HuH-7 (cell line): ENCODE measurements at places on chromosomes 6 and 20.

DNA sequence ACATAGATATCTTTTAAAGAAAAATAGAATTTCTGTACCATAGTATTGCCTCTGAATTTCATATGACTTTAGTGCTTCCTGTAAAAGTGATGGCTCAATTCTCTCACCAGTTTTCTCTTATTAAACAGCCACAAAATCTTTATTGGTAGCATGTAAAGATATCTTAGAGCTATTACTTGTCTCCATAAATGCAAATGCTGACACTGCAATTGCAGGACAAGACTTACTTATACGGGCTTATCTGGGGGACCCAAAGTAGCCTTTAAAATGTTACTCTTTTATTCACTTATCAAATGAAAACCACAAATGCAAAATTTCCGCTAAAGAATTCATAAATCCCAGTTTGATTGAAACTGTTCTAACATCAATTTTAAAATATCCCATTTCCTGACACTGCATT lies 287.1 kb upstream of the SPTLC3 start:
- DNase-seq: no peak

DNA sequence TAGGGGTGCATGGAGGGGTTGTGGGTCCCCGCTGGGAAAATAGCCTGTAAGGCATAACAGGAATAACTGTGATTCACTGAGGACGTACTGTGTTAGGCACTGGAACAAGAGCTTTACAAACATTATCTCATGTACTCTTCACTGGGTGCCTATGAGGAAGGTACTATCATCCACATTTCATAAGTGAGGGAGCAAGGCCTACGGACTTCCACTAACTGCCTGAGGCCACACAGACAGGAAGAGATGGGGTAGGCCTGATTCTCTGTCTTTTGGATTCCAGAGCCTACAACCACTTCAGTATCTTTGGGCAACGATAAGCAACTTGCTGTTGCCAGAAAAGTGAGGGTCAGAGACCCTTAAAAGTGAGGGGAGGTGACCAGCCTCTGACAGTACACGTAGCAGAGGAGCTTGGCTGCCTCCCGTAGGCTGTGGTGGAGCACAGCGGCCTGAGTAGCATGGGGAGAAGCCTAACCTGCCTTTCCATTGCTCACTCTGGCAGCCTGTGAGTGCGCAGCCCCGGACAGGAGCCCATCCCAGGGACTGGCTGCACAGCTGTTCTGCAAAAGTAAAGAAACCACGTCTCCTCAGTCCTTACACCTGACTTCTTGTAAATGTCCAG lies 30.4 kb downstream of the PSMB1 start:
- peak; percentile 45 for DNase-seq

GRCh38 chr20:24674921-24675605 lies 205.6 kb downstream of the SYNDIG1 start:
- no peak for DNase-seq

- no peak for DNase-seq
Measured at GRCh38 chr6:138907167-138907566, 80.9 kb downstream of the REPS1 start.

- no peak for DNase-seq
Measured at GRCh38 chr6:104428184-104428583, 431.5 kb downstream of the HACE1 start.

DNA sequence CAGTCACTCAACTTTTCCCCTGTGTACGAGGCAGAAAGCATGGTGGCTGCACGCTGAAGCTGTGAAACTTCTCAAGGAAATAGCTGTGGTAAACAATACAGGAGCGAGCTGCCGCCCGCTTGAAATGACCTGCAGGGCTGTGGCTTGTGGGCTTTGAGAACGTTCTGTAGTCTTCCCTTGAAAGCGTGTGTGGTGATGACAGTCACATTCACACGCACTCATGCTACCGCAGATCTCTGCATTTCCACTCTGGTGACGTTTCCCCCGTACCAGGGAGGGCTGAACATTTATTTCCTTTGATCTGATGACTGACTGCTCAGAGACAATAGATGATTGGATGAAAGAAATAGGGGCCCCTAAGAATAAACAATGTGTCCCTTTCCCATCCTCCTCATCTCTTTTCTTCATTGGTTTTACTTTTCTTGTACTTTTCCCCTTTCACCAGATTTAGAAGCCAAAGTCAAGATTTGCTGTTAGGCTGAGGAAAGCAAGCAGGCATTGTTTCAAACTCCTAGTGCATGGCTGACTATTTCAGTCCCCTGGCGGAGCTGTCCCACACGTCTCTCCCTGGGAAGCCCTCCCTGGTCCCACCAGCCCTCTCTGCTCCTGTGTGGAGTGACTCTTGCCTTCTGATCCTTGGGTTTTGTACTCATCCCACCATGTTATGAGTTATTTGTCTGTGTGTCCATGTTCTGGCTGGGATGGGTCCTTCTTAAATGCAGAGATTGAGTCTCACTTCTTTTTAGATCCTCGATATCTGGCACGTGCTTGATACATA lies 3.9 kb downstream of the SYTL3 start:
- DNase-seq: no peak

- no peak for DNase-seq
Measured at GRCh38 chr6:22569281-22570184, at the start of gene HDGFL1. TSS of gene HDGFL1 (plus strand) at chr6:22569566. CDS start at chr6:22569576, 10 bp downstream.

GRCh38 chr6:31558631-31559500 lies 11.5 kb downstream of the NFKBIL1 start:
- DNase-seq: no peak

DNA sequence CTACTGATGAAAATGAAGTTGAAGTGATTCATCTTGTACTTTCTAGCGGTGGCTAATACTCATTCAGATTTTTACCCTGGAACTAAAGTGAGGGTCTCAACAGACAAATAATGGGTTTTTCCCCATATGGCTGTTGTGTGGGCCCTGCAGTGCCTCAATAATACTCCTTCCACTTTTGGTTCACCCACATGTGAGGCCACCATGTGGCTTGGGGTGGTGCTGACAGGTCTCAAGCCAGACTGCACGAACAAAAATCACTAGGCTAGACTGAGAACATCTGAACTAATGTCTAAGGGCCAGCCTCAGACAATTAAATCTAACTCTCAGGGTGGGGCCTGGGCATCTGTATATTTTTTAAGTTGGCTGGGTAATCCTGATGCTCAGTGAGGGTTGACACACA lies 7.9 kb upstream of the COL12A1 start:
- no peak for DNase-seq

- no peak for DNase-seq
Measured at GRCh38 chr6:126094411-126094810, 108.1 kb downstream of the TRMT11 start.

DNA sequence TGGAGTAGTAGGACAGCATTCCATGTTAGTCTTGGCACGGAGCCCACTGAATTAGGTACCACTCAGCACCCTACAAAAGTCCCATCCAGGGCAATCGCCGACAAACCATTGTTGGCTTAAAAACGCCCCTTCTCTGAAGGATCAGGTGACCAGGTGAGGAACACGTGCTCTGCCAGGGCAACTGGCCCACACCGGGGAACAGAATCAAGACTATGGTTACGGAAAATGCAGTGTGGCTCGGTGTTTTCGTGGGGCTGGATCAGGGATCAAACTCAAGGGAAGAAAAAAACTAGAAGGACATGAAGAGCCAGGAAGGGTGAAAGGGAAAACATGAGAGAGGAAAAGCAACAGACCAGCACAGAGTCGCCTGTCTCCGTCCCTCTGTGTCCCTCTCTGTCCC lies 177.8 kb upstream of the ARID1B start:
- DNase-seq: no peak

- no peak for DNase-seq
Measured at GRCh38 chr20:51210084-51210483, 187.2 kb upstream of the KCNG1 start.

DNA sequence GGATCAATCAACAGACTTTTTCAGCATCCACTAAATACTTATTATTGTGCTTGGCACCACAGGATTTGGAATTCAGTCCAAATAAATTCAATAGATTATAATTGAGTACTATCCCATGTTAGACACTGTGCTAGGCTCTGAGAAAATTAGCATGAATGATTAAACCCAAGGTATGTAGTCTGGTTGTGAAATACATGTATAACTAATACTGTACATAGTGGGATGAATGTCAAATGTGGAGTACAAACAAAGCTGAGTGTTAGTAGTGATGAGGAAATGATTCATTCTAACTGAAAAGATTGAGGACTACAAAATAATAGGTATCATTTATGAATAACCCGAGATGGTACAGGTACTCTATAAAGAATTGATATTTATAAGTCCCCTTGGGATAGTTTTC lies 111.9 kb upstream of the FLRT3 start:
- no peak for DNase-seq

GRCh38 chr20:37880726-37881591 lies 22.0 kb upstream of the VSTM2L start:
- no peak for DNase-seq

DNA sequence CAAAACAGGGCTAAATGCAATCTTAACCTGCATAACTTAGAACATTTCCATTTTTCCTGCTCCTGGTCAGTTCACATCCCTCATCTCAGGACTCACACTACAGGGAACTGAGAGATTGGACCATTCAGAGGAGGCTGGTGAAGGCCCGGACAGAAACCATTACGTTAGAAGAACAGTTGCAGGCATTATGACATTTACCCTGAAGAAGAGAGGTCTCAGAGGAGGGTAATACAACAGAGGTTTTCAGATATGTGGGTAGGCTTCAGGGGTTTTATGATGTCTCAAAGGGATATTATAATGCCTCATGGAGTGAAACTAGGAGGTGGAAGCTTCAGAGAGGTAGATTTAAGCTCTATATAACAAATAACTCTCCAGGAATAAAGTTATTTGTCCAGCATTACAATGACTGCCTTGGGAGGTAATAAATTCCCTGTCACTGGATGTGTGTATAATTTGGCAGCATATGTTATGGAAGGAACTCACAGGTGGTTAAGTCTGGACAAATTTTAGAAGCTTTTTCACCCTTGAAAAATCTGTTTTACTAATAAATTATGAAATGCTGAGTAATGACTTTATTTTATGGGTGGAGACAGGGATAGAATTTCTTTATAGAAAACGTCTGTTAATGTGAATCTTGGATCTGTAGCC lies 36.7 kb upstream of the RIPOR2 start:
- no peak for DNase-seq

GRCh38 chr6:32622545-32623401 lies 14.4 kb upstream of the HLA-DQA1 start:
- no peak for DNase-seq

GRCh38 chr6:105757512-105758200 lies 328.5 kb upstream of the PRDM1 start:
- DNase-seq: no peak

DNA sequence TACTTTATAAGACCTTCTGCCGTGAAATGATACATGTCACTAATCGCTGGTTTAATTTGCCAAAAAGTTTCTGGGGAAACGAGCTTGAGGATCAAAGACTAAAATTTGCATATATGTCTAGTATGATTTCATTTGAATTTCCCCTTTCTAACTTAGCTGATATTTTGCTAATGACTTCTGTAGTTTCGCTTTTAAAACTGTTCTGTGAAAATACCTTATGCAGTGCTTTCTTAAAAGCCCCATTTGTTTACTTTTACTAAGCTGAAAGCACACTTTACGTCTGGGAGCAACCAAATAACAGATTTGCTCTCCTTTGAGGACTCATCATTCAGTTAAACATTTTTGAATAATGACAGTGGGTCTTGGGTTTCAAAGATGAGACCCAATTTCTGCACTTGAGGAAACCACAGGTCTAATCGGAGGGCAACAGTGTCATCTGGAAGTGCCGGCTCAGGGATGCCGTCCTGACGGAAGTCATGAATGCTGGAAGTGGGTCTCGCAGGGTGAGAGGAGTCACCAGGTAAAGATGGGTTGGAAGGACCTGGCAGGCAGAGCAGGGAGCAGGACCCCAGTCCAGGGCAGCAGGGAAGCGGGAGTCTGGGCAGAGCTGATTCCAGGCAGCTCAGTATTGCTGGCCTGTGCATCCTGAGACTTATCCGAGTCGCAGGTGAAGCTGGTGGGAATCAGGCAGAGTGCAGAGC lies 33.2 kb downstream of the PLEKHG1 start:
- DNase-seq: no peak

DNA sequence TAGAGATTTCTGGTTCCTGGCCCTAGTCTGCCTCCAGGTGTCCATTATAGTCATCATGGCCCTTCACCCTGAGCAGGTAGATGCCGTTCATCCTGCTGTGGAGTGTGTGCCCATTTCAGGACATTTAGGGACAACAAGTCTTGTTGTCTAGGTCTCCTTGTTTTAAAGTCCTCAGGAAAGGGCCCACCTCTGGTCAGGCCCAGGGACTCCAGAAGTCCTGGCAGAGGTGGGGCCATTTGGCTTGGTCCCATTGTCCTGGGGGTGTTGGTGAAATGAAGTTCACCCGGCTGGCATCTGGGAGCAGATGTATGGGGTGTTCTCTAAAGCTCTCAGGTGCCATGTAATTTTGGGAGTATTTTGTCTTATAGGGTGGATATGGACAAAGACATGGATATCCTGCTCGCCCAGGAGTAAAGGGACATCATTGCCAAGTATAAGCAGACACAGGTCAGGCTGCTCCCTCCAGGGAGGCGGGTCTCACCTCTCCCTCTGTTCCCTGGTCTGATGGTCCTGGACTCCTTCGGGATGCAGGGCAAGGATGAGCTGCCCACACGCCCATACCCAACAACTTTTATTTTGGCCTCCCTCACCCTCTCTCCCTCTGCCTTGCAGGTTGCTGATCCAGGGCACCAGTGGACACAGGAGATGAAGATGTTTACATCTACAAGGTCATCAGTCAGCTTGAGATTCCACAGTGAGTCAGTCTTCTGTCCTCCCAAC lies 31.7 kb upstream of the MAS1L start:
- DNase-seq: no peak

DNA sequence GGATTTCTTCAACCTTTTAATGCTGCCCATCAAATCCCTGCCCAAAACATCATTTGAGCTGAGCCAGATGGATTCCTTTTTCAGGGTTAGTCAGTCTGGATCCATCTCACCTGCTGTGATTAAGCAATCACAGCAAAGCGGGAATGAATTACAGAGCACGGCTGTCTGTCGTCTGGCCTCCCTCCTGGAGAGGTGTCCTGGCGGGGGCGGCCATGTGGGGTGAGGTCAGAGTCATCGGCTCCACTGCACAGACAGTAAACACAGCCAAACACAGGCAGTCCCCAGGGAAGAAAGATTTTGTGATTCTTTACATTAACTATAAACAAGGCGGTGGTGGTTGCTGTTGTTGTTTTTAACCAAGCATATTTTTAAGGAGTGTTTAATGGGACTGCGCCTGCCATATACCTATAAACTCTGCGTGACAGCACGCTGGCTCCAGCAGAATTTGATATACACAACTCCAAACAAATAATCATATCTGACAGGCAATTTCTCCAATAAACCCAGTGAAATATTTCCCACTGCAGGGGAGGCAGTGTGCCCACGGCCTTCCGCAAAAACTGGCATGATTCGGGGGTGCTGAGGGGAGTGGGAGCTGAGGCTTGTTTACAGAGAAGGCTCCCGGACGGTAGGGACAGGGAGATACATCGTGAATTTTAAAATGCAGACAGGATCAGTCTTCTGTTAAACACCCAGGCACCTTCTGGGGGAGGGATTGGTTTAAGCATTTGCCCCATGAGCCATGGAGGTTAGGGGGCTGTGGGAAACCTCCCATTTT lies 232.0 kb upstream of the PMEPA1 start:
- no peak for DNase-seq

DNA sequence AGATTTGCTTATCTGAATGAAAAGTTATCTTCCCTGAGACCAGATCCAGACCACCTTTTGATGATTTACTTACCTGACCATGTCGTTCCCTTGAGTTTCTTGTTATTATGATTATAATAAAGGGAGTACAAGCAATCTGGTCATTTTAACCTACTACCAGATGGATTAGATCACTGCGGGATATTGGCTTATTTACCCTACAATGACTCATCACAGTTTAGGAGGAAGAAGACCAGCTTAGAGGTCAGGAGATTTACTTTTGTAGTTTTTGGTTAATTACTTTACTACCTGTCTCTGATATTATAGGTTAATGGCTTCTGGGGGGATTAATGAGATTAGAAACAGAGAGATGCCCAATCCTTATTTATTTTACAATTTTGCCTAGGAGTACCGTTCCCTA lies 10.7 kb downstream of the PKIB start:
- DNase-seq: no peak
